ENCODE measurements at places on chromosomes 13 and 19.

DNA sequence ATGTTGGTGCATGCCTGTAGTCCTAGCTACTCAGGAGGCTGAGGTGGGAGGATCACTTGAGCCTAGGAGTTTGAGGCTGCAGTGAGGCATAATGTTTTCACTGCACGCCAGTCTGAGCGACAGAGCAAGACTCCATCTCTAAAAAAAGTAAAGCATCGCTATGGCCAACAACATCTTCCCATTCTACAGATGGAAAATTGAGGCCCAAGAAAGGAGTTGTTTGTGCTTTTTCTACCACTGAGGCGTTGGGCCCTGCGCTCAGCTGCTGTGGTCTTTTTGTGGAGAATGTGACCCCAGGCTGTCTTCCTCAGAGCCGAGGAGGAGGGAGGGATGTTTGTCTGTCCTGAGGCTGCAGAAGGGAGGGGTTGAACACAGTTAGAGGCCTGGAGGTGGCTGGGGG is 485 bp upstream of the C5AR2 start:
- DNase-seq = no peak

DNA sequence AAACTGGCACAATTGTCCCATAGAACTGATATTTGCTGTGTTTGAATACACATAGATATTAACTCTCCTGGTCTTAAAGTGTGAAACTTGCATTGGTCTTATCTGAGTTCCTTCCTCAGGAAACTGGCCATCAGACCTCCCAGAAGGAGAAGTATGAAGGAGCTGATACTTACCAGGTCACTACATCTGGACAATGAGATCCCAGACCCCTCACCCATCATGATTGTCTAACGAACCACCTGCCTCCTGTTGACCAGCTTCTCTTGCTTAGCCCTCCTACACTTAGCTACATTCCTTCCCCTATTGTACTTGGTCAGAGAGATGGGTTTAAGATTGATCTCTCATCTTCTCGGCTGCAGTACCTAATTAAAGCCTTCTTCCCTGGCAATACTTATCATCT is 413.3 kb downstream of the KCTD12 start:
- no peak for DNase-seq

- DNase-seq = no peak
These were observed 9.2 kb downstream of the CFD start for GRCh38 chr19:868458-869244.

DNA sequence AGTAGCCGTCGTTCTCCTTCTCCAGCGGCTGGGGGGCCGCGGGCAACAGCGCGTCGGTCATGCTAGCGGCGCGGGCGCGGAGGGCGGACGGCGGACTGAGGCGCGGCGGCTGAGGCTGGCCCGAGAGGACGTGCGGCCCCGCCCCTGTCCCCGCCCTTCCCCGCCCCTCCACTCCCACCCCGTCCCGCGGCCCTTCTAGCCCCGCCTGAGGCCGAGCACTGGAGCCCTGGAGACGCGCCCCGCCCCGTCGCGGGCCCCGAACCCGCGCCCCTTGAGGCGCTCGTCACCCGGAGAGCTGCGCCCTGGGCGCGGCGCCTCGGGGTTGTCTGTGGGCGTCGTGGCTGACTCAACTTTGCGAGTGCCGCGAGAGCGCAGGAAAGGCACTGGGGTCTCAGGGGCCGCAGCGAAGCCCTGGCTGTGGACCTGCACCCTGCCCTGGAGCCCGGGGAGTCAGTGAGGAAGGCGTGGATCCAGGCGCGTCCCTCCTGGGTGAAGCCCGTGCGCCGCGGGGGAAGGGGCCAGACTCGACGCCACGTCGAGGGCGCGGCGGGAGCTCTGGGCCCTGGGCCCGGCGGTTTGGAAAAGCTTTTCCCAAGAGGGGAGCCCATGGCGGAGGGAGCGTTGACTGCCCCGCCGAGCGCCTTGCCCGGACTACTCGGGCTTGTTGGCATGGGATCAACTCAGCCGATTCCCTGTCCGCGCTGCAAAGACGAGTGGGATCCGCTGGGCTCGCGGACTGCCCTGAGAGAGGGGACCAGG is at the start of gene RHPN2:
Gene RHPN2 (minus strand): TSS at position 97 of the 759 bp plus-strand sequence. CDS start 36 bp downstream, at position 61.
- DNase-seq = peak; percentile 8
